ENCODE measurements at places on chromosomes 2 and 18.
A peak's percentile ranks its signal among the peaks of the same experiment; 100 is the strongest.

DNA sequence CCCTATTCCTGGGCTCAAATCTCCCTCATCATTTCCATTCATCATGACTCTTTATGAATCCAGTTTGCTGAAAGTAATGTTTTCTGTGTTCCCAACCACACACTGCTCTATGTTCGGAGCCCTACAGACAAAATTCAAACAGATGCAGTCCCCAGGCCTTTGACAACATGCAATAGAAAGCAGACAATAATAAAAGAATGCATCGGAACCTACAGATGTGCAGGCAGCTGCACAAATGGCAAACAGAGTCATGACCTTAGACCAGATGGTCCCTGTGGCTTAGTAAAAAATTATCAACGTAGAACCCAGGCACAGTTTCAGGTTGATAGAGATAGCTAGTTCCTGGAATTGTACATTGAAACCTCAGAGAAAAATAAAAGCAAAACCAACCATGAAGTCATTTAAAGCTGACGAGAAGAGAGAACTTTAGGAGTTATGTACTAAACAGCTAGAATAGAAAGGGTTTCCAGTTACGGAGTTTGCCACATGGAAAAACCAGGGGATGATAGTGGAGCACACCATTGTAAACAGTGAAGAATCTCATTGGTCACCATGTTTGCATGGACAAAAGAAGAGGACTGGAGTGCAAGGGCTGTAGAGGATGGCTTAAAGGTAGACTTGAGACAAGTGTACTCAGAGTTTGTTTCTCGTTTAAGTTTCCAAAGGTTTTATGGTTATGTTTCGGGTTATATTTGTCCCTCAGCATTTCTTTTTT, 23.2 kb upstream of the ACVR1 start:
- no peak for DNase-seq

GRCh38 chr2:111626037-111626864, 257.7 kb downstream of the ANAPC1 start:
- peak; percentile 2 for DNase-seq

DNA sequence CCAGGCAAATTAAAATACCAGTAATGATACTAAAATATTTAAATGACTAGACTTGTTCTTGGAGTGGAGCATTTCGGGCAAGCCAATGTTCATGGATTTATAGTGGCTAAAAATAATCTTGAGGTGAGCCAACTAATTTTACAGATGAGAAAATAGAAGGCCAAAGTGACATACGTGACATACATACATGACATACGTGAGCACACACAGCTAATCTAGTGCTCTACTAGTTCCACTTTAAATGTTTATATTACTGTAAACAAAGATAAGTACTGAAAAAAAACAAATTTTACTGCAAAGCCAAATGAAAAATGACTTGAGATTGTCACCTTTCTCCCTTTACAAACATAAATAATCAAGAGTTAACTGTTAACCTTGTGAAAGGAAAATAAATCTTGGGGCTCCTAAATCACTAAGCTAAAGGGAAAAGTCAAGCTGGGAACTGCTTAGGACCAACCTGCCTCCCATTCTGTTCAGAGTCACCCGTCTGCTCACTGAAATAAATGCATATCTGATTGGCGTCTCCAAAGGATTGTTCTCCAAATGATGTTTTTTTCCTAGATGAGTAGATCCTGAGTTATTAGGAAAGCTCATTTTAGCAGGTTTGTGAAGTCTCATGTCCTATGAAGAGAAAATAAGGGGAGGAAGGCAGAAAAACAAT, 96.7 kb downstream of the PMS1 start:
- no peak for DNase-seq

GRCh38 chr2:156489750-156490465, 53.7 kb downstream of the GPD2 start:
- no peak for DNase-seq

- no peak for DNase-seq
Observed at GRCh38 chr2:104919127-104919526, 65.2 kb downstream of the POU3F3 start.

Measured in fibroblast of skin of back (primary cell).